ENCODE measurements at places on chromosomes 16 and 17.
A peak's percentile ranks its signal among the peaks of the same experiment; 100 is the strongest.

DNA sequence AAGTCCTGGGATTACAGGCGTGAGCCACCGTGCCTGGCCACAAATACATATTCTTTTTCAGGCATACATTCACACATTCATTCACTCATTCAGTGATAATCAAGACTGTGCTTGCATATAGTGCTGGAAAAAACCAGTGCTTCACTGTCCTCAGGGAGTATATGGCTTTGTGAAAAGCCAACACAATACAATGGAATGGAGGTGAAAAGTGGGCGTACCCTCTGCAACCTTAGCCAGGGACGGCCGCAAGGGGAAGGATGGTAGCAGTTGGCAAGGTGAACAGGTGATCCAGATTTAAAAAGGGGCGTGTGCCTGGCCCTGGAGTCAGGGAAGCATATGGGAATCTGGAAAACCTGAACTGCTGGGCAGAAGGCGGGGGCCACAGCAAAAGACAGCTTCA, 18.1 kb upstream of the GAN start:
- no peak for DNase-seq

- no peak for DNase-seq
Measured at GRCh38 chr17:35088356-35088880, 24.9 kb upstream of the RFFL start.

- no peak for DNase-seq
Measured at GRCh38 chr17:38940404-38940803, 15.0 kb downstream of the LASP1NB start.

DNA sequence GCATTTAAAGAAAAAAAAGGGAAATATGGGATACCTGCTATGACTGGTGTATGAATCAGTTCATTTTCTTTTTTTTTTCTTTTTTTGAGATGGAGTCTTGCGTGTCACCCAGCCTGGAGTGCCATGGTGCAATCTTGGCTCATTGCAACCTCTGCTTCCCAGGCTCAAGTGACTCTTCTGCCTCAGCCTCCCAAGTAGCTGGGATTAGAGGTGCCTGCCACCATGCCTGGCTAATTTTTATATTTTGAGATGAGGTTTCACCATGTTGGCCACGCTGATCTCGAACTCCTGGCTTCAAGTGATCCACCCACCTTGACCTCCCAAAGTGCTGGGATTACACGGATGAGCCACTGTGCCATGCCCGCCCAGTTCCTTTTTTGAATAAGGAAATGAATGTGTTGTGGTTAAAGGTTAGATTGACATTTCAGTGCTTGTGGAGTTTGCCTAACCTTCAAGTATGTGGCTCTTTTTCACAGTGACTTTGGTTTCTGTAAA, 7.7 kb downstream of the HAPSTR1 start:
- no peak for DNase-seq

DNA sequence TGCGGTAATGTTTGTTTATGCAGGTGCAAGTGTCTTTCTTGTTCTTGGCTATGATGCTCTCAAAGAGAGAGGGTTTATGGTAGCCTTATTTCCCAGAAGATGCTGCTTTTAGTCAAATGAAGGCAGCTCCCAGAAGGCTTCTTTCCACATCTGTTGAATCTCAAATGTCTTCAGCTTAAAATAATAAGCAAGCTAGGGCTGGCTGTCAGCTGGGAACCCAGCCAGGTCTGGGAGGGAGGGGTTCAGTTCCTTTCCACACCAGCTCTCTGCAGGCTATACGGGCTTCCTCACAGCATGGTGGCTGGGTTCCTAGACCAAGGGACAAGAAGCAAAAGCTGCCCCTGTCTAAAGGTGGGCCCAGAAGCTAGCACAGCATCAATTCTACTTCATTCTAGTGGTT, 47.4 kb upstream of the ATF7IP2 start:
- peak; percentile 25 for DNase-seq

DNA sequence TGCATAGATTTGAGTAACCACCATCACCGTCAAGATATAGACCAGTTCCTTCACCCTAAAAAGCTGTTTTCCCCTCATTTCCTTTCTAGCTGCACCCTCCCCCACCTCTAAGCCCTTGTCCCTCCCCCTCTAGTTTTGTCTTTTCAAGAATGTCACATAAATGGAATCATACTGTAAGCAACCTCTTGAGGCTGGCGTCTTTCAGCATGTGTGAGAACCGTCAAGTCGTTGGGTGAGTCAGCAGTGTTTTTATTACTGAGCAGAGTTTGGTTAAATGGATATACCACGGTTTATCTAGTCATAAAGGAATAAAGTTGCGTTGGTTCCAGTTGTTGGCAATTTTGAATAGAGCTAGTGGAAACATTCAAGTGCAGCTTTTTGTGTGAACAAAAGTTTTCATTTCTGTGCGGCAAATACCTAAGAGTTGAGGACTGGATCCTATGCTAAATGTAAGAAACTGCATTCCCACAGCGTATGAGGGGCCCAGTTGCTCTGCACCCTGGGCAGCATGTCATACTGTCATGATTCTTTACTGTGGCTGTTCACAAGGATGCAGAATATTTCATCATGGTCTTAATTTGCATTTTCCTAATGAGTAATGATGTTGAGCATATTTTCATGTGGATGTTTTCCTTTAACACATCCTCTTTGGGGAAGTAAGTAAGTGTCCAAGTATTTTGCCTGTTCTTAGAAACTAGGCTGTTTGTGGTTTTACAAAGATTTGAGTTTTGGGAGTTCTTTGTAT, 264.3 kb downstream of the CPPED1 start:
- DNase-seq: no peak

GRCh38 chr16:67966549-67967182, 1.8 kb downstream of the SLC12A4 start:
- no peak for DNase-seq

DNA sequence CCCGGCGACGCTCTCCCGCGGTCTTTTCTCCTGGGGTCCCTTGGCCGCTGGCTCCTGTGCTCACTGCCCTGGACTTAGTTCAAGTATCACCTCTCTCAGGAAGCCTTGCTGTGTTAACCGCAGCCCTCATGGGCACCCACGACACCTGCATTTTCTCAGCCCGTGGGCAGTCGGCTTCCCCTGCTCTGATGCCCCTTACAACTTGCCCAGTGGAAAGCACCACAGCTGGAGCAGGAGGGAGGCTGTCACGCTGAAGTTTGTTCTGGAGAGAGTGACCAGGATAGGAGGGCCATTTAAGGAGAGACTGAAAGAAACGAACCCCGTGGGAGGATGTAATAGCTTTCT, 395 bp downstream of the STXBP4 start:
- DNase-seq: no peak

DNA sequence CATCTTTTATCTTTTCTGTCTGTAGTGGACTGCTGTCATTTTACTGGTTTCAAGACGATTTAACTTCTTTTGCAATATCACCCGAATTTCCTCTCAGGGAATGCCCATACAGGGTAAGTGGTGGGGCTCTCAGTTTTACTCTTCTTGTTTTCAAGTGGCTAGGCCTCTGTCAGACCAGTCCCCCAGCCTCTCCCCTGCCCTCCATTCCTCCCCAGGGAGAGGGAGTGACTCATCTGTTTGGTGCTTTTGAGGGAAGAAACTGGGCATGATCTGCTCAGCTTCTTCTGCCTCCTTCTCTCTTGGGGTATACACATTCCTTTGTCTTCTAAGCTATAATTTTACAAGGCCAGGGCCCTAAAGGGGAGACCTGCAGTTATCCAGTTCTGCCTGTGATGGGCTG, 332.0 kb downstream of the CBLN1 start:
- DNase-seq: no peak

DNA sequence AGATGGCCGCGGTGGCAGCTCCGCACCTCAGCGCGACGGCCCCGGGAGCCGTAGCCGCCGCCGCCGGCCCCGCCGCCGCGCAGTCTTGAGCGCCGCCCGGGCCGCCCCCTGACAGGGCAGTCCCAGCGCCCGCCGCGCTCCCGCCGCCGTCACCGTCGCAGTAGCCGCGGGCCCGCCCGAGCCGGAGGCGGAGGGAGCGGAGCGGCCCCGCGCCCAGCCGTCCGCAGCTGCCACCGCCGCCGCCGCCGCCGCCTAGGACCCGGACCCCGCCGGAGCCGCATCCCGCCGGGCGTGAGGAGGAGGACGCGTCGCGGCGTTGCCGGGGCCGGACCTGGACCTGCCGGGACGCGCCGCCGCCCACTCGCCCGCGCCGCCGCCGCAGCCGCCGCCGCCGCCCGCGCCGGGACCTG, 218 bp downstream of the TNRC6C start:
- DNase-seq: no peak

GRCh38 chr16:11233727-11234376, 22.2 kb downstream of the SOCS1 start:
- no peak for DNase-seq

All from NCI-H2171 (cell line).